ENCODE measurements at places on chromosomes 2 and 18.

- DNase-seq = no peak
Observed at GRCh38 chr2:105150231-105150630, 91.3 kb upstream of the GPR45 start.

GRCh38 chr2:71720596-71721361 is 267.4 kb downstream of the DYSF start:
- no peak for DNase-seq

GRCh38 chr2:83650161-83650560 is 808.9 kb downstream of the SUCLG1 start:
- no peak for DNase-seq

GRCh38 chr2:79817288-79817687 is 304.4 kb downstream of the CTNNA2 start:
- no peak for DNase-seq

DNA sequence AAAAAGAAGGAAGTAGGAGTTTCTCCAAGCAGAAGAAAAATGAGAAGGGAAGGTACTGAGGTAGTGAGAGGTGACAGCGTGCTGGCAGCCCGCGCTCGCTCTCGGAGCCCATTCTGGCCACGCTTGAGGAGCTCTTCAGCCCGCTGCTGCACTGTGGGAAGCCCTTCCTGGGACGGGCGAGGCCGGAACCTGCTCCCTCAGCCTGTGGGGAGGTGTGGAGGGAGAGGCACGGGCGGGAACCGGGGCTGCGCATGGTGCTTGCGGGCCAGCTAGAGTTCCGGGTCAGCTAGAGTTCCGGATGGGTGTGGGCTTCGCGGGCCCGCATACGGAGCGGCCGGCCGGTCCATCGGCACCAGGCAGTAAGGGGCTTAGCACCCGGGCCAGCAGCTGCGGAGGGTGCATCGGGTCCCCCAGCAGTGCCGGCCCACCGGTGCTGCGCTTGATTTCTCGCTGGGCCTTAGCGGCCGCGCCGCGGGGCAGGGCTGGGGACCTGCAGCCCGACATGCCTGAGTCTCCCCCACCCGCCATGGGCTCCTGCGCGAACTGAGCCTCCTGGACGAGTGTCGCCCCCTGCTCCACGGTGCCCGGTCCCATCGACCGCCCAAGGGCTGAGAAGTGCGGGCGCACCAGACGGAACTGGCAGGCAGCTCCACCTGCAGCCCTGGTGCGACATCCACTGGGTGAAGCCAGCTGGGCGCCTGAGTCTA is 11.1 kb upstream of the CYS1 start:
- DNase-seq = no peak

GRCh38 chr2:45570671-45571334 is 40.3 kb downstream of the SRBD1 start:
- no peak for DNase-seq

DNA sequence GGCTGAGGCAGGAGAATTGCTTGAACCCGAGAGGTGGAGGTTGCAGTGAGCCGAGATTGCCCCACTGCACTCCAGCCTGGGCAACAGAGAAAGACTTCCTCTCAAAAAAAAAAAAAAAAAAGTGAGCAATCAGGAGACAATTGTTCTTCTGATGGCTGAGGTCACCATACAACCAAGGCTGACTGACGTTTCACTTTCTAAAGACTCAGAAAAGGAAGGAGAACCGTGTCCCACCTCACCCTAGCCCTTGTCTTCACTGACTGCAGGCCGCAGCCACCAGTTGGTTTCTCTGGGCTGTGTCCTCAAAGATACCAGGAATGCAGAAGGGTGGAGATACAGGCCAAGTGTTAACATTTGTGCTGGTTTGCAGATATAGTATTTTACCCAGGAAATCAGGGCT is 7.7 kb upstream of the SLC35F6 start:
- DNase-seq = no peak
